NCI-H2081 treated with DMSO at 0.1 percent for 48 hours (cell line): ENCODE measurements at places on chromosomes 4 and X.
A peak's percentile ranks its signal among the peaks of the same experiment; 100 is the strongest.

DNA sequence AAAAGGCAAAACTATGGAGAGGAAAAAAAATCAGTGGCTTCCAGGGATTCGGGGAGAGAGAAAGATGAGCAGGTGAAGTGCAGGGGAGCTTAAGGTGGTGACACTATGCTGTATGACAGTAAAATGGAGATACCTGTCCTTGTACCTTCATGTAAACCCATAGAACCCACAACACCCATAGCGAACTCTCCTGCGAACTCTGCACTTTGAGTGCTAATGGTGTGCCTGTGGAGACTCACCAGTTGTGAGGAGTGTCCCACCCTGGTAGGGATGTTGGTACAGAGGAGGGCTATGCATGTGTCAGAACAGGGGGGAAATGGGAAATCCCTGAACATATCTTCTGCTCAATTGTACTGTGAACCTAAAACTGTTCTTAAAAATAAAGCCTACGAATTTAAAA is 42.8 kb downstream of the HMX1 start:
- no peak for DNase-seq

DNA sequence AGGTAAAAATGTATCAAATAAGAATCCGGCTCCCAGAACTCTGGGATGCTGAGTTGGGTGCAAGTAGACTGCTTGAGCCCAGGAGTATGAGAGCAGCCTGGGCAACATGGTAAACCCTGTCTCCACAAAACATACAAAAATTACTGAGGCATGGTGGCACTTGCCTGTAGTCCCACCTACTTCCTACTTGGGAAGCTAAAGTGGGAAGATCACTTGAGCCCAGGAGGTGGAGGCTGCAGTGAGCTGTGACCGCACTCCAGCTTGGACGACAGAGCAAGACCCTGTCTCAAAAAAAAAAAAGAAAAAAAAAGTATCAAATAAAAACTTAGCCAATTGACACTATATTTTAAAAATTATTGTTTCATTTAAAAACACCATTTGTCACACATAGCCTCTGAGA is 84.4 kb downstream of the FBXW7 start:
- no peak for DNase-seq

GRCh38 chr4:173167758-173168395 is 734 bp upstream of the GALNT7 start:
- DNase-seq = no peak

DNA sequence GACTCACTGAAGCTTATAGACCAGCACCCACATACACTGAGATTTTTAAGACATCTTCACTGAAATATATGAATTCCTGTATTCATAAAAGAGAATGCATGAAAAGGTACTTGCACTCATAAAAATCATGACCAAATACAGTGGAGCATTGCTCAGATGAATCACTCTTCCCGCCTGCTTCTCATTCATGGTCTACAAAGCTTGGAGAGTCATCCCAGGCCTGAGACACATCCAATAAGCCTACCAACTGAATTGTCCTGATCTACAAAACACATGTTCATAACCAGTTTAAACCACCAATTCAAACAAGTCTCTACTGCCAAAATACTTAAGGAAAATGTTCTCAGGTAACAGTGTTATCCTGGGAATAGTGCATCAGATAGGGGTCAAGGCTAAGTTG is 38.1 kb downstream of the PROM1 start:
- DNase-seq = no peak

GRCh38 chrX:135295238-135295943 is 13.9 kb upstream of the ETDC start:
- no peak for DNase-seq

- no peak for DNase-seq
Measured at GRCh38 chr4:179110356-179110755, 1668.1 kb upstream of the AGA start.

GRCh38 chrX:9048801-9049200 is 14.9 kb upstream of the FAM9B start:
- DNase-seq = no peak

DNA sequence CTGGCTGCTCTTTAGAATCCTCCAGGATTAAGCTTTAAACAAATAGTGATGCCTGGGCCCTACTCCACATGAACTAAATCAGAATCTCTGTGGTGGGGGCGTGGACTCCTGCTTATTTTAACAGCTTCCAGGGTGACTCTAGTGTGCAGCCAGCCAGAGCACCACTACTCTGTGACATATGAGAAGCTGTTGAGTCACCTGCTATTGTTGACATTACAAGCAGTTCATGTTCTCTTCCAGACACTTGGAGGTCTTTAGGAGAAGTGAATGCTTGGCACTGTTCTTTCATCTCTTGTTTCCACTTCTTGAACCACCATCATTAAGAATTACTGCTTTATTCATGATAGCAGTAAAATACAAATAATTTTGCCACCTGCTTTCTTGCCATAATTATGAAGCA is 426 bp upstream of the C4orf51 start:
- peak; percentile 13 for DNase-seq

DNA sequence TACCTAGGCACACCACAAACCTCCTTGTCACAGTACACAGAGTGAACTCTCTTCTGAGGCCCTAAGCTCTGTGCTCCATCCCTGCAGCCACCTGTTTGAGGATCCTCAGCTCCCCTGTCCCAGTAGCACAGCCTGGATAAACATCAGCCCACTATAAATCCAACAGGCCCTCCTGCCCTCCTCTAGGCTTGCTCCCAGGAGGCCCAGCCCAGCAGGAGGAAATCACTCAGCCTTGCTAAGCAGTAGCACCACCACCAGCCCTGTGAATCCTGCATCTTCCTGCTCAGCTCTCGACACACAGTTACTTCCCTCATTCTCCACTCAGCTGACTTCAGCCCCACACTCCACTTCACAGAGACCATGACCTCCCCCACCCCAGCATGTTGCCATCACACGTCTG is 273.9 kb downstream of the BCOR start:
- DNase-seq = no peak

- DNase-seq = no peak
Measured at GRCh38 chr4:158811704-158812103, 42.9 kb downstream of the FNIP2 start.

DNA sequence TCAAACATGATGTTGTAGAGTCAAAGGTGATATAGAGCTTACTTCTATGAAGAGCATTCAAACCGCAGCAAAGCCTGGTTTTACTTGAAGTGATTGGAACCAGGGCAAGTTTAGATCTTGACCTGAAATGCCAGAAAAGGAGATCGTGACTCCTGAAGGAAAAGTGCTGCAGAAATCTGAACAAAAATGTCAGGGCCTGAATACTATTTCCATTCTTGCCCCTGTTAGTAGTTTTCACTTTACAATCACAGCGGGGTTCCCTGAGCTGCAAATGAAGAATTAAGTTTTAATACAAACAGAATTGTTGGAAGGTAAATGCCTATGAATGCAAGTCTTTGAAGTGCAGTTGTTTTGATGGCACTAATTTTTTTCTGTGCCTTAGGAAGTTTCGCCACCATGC is 4.1 kb downstream of the SLIT2 start:
- DNase-seq = no peak

DNA sequence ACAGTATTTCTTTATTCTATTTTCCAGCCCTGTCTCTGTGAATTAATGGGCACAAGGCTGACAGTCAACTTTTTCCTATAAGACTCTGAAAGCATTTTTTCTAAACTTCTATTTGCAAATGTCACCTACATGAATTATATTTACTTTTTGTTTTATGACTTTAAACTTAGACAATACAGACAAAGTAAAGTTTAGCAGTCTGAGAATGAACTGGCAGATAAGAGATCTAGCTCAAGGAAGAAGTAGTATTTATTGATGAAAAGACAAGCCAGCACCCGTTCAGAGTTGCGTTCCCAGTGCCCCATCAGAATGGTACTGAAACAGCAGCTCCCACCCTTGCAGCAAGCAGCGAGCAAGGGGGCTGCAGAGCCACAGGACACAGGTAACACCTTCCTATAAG is 148.5 kb downstream of the FAM13A start:
- DNase-seq = no peak

GRCh38 chr4:99395595-99396364 is 39.4 kb downstream of the ADH7 start:
- DNase-seq = no peak
